ENCODE measurements at places on chromosomes 4 and X. TPM values are rescaled to one million over a fixed set of nuclear protein-coding genes. Genes with fewer than 3 reads are reported as not detected.
A peak's percentile ranks its signal among the peaks of the same experiment; 100 is the strongest.

DNA sequence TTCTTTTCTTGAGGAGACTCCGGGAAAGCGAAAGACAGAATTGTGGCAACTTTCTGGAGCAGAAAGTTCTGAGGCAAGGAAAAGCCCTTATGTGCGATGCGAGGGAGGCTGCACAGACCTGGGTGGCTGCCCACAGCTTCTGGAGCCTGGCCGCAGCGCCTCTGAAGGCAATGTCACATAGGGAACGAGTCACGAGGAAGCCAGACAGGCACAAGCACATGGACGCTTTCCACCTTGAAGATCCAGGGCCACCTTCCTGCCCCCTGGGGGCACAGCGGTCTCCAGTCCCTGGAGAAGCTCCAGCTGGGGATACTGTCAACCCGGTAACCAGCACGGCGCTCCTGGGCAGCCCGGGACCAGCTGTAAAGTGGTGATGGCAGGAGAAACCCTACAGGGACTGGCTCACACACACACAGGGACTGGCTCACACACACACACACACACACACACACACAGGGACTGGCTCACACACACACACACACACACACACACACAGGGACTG is 69.8 kb downstream of the MTNR1A start:
- DNase-seq, result no peak

- DNase-seq, result peak; percentile 56
Measured at GRCh38 chr4:34720571-34720970, 1523.7 kb downstream of the ARAP2 start.

DNA sequence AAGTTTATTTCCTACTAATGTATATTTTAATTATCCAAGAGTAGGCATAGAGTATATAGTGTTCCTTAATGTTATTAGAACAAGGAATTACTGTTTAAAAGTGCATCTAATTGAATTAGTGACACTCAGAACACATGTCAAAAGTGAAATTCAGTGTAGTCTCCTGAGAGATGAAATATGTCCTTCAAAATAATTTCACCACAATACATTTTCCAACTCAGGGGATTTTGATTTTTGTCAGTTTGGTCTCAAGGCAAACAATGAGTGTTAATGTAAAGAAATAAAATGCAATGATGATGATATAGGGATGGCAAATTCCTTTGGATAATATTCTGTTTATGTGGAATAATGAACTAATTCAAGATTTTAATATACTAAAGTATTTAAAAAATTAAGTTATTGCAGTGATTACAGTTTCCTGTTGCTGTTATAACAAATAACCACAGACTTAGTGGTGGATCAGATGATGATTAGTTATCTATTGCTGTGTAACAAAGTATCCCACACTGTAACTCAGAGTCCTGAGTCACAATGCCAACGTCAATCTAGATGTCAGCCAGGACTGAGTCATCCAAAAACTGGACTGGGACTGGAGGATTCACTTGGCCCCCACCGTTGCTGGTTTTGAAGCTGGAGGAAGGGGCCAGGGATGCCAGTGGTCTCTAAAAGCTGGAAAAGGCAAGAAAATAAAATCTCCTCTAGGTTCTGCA is 148.0 kb upstream of the SLC7A11 start:
- DNase-seq, result no peak

DNA sequence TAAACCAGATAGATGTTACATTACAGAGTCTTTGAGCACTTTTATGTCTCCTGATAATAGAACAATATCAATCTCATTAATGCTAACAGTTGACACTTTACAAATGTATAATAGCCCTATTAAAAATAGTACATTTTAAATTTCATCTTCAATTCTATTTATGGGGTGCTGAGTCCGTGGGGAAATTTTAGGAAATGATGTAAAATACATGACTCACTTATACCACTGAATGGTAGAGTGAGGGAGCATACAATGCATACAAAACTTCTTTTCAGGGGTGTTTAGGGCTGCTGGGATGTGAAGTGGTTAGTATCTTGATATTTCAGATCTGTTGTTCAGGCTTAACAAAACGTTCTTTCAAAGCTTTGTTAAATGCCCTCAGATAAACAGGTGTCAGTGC is 696.2 kb downstream of the TRAM1L1 start:
- DNase-seq, result no peak

DNA sequence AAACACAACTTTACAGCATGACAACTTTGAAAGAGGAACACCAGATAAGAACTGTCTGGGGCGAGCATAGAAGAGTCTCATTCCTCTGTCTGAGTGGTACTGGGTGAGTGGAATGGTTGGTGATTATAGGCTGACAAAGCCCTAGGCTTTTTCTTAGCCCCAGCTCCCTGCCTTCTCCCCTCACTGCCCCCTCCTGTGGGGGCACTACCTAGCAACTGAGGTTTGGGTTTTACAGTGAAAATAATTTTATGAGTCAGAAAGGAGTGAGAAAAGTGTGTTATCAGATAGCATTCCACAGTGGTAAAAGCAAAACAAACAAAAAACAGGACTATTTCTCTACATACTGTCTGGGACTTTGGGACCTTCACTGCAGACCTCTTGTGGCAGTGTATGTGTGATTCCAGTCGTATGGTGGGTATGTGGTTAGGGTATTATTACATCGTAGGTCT is 10.5 kb upstream of the TMEM165 start:
- no peak for DNase-seq

GRCh38 chr4:179663641-179664429 is 2221.6 kb upstream of the AGA start:
- DNase-seq, result no peak

DNA sequence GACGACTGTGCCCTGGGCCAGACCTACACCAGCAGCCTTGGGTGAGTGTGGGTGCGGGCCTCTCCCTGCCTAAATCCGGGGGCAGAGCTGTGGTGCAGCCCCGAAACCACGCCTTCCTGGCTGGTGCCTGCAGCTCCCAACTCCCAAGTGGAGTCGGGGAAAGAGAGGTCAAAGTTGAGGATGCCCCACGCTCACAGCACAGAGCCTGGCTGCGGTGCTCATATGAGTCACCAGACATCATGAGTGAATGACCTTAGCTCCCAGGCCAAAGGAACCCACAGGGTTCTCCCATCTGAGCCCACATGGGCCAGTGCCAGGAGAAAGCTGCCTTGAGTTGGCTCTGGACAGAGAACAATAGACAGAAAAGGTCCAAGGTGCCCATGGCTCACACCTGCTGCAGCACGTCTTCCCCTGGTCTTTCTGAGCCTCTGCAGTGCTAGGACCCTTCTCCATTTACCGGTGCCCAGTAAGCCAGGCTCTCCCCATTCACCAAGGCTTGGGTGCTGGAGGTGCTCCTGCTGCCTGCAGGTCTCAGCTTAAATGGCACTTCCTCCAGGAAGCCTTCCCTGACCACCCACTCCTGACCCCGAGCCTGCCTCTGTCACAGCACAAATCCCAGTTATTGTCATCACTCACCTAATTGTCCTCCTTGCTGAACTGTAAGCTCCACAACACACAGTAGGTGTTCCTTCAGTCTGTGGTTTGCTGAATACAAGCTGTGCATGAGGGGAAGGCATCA is 224.2 kb downstream of the AFAP1 start:
- no peak for DNase-seq

GRCh38 chr4:26985873-26986272 is 125.2 kb downstream of the STIM2 start:
- no peak for DNase-seq

- no peak for DNase-seq
Measured at GRCh38 chr4:154640999-154641398, 28.5 kb upstream of the FGG start.

- no peak for DNase-seq
Measured at GRCh38 chr4:5952286-5952974, 59.5 kb upstream of the CRMP1 start.

The USP51 gene
- total RNA-seq, result 3.0 TPM

The IL21 gene
- not detected for total RNA-seq

The MAP7D2 gene
- total RNA-seq, result 0.45 TPM

The SPANXN3 gene
- total RNA-seq, result not detected

The SPANXD gene
- total RNA-seq, result not detected
